ENCODE measurements at places on chromosomes 16 and 17.

GRCh38 chr17:78596871-78597764 is 19.9 kb upstream of the DNAH17 start:
- DNase-seq: no peak

DNA sequence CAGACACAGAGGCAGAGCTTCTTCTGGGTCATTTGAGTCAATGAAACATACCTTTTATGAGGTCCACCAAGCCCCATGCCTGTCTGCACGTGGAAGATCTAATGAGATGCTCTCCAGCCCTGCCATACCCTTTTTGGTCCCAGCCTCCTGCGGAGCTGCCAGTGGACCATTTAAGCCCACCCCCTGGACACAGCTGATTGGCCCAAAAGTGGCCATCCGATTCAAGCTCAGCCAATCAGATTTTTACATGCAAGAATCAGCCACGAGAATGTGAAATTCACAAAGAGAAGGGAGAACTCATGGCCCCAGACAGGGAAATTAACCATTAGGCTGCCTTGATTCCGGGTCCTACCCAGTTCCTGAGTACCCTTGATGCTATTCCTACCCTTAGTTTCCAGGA is 231.0 kb upstream of the EEF2KMT start:
- DNase-seq: no peak

- no peak for DNase-seq
These were observed 2.2 kb downstream of the MT3 start for GRCh38 chr16:56591377-56592060.

DNA sequence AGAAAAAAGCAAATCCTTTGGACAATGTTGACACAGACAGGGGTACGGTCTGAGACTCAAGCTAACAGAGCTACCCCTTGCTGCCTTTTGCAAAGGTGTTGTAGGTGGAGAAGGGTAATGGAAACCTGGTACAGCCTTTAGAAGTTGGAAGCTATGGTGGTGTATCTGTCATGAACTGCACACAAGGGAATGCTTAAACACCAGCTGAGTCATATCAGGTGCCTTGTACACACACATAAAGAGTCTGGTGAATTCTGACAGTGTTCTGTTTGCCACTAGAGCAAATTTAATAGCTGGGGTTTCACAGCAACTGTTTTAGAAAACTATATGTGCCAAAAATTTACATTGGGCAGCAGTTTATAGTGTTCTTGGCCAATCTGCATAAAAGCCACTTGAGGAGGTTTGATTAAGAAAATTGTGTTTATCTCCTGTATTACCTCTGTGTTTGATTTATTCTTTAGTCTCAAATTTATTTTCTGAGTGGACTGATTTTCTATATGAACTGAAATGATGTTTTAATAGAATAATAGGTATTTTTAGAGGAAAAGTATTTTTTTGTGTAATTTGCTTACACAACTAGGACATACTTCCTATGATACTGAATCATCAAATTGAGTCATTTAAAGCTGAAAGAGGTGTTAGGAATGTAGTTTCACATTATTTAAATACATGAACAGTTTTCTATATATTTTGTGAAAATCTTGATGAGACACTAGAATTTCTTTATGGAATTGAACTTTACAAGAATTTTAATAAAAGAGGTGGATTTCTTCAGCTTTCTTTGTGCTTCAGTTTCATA is 136.9 kb downstream of the MAP2K6 start:
- no peak for DNase-seq

GRCh38 chr17:55090079-55090492 is 121.5 kb downstream of the STXBP4 start:
- DNase-seq: no peak

GRCh38 chr16:81167851-81168250 is 70.6 kb upstream of the BCO1 start:
- DNase-seq: no peak

DNA sequence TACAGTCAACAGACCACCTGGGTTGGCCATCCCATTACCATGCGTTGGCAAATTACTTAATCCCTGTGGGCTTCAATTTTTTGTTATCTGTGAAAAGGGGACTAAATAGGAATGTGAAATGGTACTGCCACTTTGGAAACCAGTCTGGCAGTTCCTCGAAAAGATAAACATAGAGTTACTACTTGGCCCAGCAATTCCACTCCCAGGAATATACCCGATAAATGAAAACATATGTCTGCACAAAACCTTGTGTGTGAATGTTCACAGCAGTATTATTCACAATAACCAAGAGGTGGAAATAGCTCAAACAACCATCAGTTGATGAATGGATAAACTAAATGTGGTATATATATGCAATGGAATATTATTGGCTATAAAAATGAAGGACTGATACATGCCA is 87.9 kb downstream of the TANGO6 start:
- no peak for DNase-seq

All from hypothalamus (tissue), 51 donors.